ENCODE measurements at places on chromosomes 5 and 9.

- DNase-seq, result no peak
Measured at GRCh38 chr5:5040712-5041111, 99.4 kb upstream of the ADAMTS16 start.

DNA sequence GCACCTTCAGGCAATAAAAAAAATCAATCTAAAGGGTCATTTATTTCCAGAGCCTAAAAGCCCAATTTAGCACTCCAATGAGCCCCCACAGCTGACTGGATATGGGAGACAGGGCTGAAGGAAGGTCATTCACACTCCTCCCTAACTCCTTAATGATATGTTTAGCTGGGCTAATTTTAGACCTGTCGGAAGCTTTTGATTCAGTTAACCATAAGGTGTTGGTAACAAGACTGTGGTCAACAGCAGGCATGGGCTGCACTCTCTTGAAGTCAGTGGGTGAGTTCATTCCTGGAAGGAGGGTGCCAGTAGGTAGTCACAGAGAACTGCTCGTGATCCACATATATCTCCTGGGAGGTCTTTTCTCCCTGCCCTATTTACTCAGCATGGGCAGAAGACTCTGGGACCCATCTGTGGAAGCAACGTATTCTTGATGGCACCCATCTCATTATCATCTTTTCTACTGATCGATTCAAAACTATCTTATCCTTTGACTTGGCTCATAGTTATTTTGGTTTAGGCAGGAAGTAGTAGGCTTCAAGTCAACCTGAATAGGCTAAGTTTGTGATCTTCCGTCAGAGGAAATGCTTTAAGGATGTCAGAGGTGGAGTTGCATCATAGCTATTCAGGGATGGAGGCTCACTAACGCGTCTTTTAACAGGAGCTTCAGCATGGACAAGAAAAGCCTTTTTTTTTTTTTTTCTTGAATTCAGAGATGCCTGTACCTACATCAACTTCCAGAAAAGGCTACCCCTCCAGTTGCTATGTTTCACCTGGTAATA, 367.7 kb upstream of the SLC30A5 start:
- DNase-seq, result no peak

DNA sequence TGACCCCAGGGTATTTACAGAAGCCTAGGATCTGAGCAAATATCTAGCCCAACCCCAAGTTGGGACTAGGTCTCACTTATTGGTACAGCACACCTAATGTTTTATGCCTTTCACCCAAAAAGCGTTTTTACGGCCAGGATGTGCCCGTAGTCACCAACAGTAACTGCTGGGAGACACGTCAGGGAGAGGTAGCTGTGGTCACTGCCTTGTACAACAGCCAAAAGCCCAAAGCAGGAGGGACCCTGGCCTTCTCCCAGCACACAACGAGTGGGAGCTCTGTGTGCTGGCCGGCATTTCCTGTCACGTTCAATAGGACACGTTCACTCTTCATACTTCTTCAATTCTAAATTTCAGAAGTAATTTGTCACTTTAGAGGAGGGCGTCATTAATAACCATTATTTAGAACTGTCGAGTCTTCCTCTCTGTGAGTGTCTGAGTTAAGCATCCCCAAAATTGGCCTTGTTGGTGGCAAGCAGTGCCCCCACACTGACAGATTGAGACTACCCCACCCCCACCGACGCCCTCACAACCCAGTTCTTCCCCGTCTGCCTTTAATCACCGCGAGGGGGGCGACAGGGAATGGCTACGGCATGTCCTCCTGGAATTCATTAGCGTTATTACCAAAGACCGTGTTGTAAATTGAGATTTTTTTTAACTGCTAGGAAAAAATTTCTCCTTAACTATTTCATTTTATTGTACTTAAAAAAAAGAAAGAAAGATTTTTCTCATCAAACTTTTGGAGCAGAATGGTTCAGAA, 80.7 kb downstream of the MVB12B start:
- no peak for DNase-seq

DNA sequence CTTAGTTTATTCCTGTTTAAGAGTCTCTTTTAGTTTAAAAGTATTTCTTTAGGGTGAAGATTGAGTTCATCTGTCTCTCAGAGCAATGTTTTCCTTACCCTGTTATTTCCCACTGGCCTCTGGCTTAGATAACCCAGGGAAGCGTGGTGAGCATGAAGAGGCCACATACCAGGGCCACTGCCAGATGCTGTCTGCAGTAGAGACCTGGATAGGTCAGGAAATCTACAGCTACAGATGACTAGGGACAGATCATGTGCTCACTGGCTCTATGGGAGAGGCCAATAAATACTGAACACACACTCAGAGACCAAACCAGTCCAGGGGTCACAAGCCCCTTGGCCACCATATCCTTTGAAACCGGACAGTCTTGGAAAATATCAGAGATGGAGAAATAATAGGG, 136.0 kb downstream of the CAMK4 start:
- no peak for DNase-seq

GRCh38 chr5:171388816-171389168, 1.1 kb downstream of the NPM1 start:
- DNase-seq, result no peak

- DNase-seq, result no peak
Measured at GRCh38 chr5:15513431-15513830, 13.5 kb downstream of the FBXL7 start.

Measured in NCI-H1417 (cell line).